Cardiac fibroblast (primary cell): ENCODE measurements at places on chromosomes 6 and 20.

DNA sequence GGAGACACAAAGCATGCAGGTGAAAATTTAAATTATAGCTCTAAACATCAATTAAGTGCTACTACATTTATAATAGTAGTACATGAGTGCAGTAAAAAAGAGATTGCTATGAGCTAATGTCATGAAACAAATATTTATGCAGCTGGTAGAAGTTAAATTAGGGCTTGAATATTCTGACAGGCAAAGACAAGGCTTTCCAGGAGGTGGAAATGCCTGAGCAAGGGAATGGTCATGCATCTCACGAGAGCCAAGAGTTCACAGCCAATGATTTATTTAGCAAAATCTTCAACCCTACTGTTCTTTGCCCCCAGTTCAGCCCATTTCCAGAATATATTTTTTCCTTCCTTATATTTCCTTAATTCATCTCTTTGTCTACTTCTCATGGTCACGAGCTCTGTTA, 128.9 kb downstream of the HIVEP2 start:
- peak; percentile 54 for DNase-seq

DNA sequence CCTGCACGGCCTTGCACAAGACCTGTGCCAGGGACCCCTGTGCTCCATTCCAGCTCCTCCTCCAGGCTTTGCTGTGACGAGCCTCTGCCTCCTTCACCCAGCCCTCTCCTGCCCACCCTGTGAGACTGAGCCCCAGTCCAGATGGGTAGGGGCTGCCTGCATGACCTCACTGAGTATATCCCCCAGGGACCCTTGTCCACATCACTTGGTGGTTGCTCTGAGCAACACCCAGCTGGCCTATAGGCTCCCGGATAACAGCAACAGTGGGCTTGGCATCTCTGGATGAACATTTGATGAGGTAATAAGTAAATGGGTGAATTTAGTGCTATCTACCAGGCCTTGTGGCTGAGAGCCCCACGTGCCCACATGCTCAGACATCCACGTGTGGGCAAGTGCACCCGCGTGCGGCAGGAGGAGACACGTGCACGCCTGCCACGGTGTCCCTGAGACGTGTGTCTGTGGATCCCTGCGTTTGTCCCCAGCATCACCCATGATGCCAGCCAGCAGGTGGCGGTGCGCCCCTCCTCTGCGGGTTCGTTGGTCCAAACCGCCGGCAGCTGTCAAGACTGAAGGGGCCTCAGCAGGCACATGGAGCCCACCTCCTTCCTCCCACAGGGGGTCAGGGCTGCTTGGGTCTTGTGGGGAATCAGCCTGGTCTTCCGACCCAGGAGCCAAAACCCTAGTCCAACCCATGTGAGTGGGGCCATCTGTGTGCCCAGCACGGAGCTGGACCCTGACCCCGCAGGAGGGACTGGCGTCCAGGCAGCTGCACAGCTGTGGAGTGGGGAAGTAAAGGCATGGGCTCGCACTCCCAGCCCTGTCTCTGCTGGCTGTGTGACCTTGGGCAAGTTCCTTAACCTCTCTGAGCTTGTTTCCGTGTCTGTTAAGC, 45.9 kb downstream of the FGD2 start:
- DNase-seq = peak; percentile 83

DNA sequence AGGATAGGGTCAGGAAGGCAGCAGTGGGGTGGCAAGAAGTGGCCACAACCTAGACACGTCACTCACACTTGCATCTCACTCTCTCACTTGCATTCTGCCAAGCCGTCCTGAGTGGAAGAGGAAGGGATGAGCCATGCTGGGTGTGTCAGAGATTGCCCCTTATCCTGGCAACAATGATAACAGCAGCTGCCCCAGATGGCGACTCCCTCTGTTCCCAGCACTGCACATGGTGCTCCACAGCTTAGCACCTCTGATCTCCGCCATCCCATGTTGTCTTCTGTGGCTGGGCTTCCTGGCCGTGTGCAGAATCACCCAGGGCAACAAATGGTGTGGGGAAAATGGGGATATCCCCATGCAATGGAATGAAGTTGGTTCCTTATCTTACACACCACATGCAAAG, 11.1 kb downstream of the KCNB1 start:
- DNase-seq = no peak

GRCh38 chr20:4904127-4904860, 97.0 kb downstream of the SLC23A2 start:
- DNase-seq = no peak

DNA sequence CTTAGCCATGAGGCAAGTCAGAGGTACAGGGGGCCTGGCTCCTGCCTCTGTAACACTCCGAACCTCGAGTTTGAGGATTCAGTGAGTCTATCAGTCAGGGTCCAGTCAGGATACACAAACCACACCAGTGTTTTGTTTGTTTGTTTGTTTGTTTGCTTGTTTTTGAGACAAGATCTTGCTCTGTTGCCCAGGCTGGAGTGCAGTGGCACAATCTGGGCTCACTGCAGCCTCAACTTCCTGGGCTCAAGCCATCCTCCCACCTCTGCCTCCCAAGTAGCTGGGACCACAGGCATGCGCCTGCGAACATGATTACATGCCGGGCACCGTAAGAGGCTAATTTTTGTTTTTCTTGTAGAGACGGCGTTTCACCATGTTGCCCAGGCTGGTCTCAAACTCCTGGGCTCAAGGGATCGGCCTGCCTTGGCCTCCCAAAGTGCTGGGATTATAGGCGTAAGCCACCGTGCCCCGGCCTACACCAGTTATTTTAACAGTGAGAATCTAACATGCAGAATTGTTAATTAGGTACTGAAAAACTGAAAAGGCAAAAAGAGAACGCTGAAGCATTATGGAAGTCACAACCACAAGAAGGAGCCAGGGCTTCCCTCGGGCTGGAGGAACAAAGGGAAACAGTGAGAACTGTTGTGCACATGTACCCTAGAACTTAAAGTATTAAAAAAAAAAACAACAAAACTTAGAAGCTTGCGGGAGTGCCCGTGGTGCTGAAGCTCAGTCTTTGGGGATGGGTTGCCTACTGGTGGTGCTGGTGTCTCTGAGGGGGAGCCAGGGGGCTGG, 40.4 kb downstream of the SRSF3 start:
- DNase-seq = no peak

DNA sequence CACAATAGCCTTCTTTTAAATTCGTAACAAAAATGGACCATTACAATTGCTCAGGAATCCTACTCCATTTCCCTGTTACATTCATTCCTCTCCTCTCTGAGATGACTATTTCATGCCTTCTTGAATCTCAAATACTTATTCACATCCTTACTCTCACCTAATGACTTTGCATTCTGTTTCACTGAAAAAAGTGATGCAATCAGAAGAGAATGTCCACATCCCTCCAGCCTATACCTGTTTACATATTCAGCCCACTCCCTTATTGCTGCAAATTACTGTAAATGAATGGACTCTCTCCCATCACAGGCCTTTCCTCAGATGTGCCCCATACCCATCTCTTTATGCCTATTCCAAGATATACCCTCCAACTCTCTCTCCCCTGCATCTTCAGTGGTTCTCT, 8.6 kb downstream of the TAAR1 start:
- DNase-seq = no peak

DNA sequence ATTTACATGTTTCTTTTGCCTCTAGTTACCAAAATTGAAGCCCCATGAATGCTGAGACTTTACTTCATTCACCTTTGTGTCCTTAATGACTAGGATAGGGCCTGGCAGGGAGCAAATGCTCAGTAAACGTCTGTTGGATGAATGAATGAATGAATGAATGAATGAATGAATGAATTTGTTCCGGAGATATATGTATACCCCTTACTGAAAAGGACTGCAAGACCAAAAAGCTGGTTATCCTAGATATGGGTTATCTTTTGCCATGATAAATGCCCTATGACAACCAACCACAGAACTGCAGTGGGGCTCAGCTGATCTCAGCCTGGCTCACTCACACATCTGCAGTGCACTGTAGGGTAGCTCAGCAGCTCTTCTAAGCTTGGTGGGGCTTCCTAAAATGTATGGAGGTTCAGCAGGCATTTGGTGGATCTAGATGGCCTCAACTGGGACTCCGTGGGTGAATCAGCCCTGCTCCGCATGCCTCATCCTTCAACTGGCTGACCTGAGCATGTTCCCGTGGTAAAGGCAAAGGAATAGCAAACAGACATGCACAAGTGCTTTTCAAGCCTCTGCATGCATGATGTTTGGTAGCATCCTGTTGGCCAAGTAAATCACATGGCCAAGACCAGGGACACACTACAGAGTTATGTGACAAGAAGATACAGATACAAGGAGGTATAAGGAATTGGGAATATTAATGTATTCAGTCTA, 378.7 kb upstream of the SOX4 start:
- DNase-seq = no peak

GRCh38 chr20:63848003-63848911, 13.0 kb upstream of the ABHD16B start:
- DNase-seq = no peak

DNA sequence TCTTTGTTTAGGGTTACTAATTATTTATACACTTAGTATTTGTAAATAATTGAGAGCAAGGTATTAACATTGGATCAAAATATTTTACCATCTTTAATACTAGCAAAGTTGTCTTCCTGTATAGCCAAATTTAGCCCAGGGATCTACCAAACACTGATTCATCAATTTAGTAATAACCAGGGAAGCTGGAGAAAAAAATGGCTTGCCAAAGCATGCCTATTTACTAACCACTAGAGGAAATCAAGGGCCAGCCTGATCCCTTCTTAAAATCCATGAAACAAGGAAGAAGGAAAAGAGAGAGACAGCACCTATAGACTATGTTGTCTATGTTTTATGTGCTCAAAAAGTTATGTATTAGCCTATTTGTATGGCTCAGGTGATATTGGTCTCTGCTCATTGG, 450.3 kb upstream of the GJE1 start:
- DNase-seq = no peak

DNA sequence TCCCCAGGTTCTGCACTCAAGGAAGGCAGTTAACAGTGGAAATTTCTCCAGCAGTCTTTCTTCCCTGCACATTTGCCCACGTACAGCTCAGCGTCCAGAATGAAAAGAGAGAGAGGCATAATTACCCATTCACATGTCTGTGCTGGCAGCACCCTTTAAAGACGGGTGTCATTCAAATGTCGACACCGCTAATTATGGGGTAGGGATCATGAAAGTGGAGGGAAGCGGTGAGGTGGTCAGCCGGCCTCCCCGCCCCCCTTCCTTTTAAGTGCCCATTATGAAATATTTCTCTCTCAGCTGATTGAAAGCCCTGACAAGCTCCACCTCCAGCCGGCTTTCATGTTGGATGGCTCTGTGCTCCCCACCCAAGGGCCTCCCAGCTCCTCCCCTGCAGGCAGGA, 246.1 kb downstream of the BMP7 start:
- DNase-seq = no peak

DNA sequence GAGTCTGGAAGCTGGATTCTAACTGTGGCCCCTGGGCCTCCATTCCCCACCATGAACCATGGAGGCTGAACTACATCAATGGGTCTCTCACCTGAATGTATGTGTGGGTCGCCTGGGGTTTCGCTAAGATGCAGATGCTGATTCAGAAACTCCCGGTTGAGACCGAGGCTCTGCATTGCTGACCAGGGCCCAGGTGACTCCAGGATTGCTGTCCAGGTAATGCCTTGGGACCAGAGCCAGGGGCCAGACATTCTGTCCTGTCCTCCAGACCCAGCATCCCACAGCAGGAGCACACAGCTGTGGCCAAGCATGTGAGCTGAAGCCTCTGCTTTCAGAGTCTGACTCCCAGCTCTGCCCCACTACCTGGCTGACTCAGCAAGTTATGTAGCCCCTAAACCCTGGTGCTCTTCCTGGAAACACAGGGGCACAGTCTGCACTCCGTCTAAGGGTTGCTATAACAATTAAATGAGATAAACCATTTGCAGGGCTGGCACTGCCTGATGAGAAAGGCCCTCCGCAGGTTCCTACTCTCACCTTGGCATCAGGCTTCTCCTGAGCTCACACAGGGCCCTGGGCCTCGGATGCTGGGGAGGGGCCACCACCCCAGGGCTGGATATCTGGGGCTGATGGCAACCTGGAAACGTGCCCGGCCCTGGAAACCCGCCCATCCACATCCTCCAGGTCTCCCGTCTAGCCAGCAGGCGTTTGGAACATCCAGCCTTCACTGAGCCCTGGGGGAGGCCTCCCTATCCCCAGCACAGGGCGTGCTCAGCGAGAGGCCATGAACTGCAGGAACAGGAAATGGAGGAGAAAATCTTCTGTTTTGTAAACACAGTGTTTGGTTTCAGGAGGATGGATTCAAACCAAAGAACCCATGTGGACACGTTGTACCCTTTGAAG, 175.7 kb downstream of the DLL1 start:
- DNase-seq = peak; percentile 35

DNA sequence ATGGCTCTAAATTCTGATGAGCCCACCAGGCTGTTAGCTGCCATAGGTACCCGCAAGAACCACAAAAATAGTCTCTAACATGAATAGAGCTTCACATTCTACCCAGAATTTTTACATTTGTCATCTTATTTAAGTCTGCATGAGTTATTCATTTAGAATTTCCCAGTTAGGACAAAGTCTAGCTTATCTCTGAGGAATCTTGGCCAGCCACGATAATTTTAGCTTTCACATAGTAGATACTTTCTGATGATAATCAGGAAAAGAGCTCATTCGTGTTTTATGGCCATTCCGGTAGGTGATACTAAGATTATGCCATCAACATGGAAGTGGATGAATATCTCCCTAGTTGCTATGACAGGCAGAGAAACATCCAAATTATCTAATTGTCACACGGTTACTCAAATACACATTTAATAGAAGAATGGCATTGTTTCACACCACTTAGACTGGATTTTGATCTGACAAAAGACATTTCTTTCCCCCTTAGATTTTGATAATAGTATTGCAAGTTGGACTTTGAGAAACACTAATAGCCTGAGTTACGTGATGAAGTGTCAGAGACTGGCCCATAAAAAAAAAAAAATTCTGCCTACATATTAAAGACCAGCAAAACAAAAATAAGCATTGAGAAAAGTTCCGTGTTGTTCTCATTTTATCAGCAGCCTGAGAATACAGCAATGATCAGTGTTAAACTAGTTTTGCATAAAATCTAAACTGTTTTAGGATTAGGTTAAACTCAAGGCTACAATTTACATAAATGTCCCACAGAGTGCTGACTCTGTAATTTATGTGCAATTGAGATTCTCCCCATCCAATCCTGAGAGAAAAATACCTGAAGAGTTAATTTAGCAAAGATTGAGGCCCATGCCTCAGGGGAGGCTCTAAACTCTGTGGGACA, 397.5 kb upstream of the ARID1B start:
- DNase-seq = no peak

DNA sequence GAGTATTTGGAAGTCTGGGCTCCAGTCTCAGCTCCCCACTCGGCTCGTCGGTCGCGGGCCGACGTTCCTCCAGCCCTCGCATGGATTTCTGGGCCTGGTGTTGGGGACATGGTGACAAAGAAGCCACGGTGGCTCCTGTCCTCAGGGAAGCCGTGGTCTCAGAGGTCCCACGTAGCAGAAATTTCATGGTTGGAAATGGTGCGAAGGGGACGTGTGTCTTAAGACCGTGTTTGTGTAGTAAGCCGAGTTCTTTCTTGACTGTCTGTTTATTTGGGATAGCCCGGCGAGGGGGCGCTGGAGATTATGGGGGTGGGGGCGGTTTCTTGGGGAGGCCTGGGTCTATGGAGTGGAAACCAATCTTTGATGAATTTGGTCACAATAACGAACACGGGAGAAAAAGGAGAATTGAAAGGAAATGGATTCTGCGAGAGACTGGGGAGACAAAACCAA, 23.5 kb upstream of the MAP3K7 start:
- peak; percentile 3 for DNase-seq

- DNase-seq = no peak
These were observed 22.5 kb downstream of the KLHL32 start for GRCh38 chr6:96947055-96947454.
